Stimulated activated CD4-positive, alpha-beta T cell treated with anti-CD3 and anti-CD28 coated beads, Interleukin-1b, Interleukin-23, amount 100 ng/mL, for 1 hour (primary cell): ENCODE measurements at places on chromosomes 16 and 17.

GRCh38 chr17:16314189-16314588 is 39.1 kb downstream of the CENPV start:
- DNase-seq, result no peak

- peak; percentile 8 for DNase-seq
Observed at GRCh38 chr16:4200000-4200780, 41.7 kb downstream of the SRL start.

GRCh38 chr16:4321286-4322120 is 5.6 kb downstream of the GLIS2 start:
- no peak for DNase-seq

DNA sequence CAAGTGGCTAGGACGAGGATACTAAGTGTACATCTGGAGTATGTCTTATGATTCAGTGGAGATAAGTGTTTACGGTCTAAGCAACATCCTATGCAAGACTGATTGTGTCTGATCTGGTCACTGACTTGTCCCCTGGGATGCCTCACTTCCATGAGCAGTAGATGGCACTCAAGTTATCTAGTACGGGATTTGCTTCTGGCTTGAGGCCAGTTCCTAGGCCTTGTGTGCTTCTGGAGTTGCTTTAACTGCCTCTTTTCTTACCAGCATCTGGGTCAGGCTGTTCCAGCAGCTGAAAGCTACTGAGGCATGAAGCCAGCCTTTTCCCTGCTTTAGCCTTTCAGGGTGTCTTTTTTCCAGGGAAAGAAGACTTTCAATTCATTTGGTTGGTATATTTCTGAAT is 23.0 kb downstream of the SUPT6H start:
- DNase-seq, result no peak

- DNase-seq, result no peak
Observed at GRCh38 chr16:30761427-30761927, 385 bp downstream of the CFAP119 start.

- DNase-seq, result no peak
Observed at GRCh38 chr17:3935140-3935542, 18.9 kb upstream of the P2RX1 start.

- no peak for DNase-seq
Observed at GRCh38 chr17:18891541-18891940, 33.6 kb downstream of the PRPSAP2 start.

- no peak for DNase-seq
Observed at GRCh38 chr16:85529489-85530369, 83.4 kb upstream of the GSE1 start.

DNA sequence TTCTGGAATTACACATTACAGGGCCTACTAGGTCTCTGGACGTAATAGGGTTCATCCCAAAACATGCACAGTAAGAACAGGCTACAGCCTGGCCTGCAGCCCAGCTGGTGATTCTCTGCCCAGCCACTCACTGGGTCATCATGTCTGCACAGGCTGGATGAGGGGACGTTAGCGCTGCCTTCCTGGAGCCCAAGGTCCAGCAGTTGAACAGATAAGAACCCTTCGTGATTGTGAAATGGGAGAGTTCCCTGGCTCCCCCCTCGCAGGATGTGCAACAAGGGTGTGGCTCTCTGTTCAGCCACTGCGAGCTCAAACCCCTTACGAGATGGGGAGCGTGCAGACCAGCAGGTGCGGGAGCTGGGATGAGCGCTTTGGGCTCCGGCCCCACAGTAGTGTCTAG is 200.0 kb upstream of the CDH5 start:
- DNase-seq, result no peak

DNA sequence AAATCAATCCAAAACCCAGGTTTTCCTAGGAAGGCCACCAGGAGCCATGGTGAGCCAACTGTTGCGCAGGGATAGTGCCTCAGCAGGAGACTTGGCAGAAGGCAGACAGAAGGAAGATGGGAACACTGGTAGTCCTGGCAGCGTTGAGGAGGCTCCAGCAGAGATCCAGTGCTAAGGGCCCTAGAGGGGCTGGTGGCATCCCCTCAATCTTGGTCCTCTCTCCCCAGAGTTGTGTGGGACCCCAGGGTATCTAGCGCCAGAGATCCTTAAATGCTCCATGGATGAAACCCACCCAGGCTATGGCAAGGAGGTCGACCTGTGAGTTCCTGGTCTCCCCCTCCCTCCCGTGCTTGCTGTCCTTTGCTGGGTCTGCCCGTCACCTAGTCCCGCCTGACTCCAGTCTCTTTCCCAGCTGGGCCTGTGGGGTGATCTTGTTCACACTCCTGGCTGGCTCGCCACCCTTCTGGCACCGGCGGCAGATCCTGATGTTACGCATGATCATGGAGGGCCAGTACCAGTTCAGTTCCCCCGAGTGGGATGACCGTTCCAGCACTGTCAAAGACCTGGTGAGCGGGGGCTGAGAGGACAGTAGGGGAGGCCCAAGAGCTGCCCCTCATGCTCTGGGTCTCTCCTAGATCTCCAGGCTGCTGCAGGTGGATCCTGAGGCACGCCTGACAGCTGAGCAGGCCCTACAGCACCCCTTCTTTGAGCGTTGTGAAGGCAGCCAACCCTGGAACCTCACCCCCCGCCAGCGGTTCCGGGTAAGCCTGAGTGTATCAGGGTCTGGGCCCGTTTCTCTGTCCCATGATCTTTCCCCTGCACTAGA is 5.7 kb downstream of the CFAP119 start:
- no peak for DNase-seq

GRCh38 chr16:30958175-30959079 is 873 bp downstream of the SETD1A start:
- DNase-seq, result no peak
